ENCODE measurements at places on chromosomes 11 and 22.
A peak's percentile ranks its signal among the peaks of the same experiment; 100 is the strongest.

DNA sequence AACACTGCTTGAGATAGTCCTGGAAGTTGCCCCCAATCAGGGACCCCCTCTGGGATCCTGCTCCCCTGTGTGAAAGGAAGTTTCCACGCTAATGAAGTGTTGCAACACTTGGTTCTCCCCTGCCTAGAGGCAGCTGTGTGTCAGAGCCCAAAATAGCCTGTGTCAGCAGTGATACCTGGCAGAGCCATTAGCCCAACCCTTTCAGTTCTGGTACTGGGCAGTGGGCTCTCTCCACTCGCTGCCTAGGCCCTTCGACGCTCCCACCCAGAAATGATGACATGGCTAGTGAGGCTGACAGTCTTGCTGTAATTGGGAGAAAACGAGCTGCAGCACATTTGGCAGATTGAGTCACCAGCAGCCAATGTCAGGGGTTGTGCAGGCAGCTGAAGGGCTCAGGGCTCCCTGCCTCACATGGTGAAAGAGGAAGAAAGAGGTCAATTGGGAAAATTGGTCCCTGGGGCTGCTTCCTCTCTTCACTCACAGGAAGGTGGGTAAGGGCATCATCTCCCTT is 1.4 kb upstream of the NXF1 start:
- DNase-seq: peak; percentile 26

DNA sequence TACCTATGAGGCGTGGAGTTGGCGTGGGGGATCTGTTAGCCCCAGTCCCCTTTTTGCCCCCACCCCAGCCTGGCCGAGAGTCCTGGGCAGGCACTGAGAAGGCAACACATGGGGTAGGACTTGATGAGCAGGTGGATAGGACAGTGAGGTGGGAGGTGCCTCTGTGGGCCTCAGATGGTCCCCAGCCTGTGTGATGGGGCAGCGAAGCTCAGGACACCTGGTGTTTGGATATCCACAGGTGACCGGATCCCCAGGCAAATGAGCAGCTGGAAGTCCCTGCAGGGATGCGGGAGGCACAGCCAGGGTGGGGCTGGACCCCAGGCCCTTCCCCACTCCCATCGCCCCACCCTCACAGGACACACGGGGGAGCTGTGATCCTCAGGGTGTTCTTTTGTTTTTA is 9.7 kb downstream of the FBLN1 start:
- no peak for DNase-seq

- DNase-seq: no peak
Measured at GRCh38 chr11:117176186-117176585, 2.4 kb upstream of the SIDT2 start.

DNA sequence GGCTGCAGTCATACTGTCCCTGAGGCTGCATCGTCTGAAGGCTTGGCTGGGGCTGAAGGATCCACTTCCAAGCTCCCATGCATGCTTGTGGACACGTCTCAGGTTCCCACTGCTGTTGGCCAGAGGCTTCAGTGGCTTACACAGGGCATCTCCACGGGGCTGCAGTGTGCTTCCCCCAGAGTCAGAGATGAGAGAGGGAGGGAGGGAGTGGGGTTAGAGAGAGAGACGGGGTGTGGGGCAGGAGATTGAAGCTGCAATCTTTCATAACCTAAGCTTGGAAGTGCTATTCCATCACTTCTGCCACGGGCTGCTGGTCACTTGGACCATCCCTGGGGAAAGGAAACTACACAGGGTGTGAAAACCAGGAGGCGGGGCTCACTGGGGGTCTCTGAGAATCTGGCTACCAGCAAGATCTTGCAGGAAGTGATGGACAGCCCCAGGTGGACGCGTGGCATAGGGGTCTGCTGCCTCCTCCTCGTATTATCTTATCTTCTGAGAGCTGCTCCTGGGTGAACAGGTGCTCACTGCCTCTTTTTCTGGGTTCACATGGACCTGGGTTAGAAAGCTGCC is 63.0 kb upstream of the MYEOV start:
- DNase-seq: no peak

- DNase-seq: no peak
Measured at GRCh38 chr11:134760299-134760698, 348.3 kb upstream of the B3GAT1 start.

DNA sequence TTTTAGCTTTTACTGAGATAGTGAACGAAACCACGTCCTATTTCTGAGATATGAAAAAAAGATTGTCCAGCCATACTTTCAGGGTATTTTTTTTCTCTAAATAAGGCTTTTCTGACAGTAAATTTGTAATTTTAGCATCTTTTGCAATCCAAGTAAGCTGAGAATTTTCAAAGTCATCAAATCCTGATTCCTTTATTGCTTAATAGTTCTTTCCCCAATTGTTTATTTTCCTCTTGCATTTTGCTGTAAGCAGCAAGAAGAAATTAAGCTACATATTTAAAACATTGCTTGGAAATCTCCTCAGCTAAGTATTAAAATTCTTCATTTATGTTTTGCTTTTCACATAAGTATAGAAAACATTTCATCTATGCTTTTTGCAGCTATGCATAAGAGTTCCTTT is 493.3 kb upstream of the CCDC179 start:
- no peak for DNase-seq

GRCh38 chr11:66958956-66959274 is 732 bp upstream of the PC start:
- DNase-seq: no peak

GRCh38 chr11:60923326-60923725 is 934 bp upstream of the TMEM132A start:
- DNase-seq: no peak

DNA sequence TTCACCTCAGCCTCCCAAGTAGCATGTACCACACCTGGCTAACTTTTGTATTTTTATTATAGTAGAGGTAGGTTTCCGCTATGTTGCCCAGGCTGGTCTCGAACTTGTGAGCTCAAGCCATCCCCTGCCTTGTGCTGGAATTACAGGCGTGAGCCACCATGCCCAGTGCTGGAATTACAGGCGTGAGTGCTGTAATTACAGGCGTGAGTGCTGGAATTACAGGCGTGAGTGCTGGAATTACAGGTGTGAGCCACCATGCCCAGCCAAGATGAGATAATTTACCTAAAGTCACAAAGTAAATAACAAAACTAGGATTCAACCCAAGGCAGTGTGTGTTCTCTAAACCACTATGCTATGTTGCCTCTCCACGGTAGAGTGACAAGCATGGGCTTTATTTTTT is 3.6 kb upstream of the UBXN1 start:
- DNase-seq: no peak

DNA sequence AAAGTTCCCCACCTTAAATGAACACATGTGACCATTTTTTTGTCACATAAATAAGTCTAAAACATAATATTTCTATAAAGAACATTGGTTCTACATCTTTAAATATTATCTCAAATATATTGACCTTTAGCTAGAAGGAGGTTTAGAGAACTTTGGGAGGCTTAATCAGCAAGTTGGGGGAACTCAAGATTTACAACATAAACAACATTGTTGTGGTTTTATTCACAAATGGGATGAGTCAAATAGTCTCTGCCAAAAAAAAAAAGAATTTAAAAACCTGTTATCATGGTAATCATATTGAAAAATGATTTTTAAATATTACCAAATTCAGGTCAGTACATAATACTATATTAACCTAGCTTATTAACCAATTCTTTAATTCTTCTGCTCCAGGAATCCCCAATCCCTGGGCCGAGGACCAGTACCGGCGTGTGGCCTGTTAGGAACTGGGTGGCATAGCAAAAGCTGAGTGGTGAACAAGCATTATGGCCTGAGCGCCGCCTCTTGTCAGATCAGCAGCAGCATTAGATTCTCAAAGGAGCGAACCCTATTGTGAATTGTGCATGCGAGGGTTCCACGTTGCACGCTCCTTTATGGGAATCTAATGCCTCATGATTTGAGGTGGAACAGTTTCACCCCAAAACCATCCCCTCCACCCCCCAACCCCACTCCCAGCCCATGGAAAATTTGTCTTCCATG is 98.2 kb downstream of the RDX start:
- no peak for DNase-seq

DNA sequence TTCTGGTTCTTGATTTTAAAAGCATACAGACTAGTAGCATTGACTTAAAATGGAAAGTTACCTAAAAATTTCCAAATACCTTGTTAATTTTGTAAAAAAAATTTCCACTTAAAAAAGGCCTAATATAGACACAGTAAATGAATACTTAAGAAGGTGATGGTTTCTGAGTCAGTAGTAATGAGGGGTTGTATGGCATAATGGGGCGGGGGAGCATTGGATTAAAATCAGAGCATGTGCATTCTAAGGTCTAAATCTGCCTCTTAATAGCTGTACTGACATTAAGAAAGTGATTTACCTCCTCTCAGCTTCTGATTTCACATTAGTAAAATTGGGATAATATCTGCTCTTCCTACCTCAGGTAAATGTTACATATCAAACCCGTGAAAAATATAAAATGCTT is 446.5 kb downstream of the AASDHPPT start:
- DNase-seq: no peak

- DNase-seq: no peak
Measured at GRCh38 chr11:19795082-19795481, 82.4 kb downstream of the NAV2 start.

DNA sequence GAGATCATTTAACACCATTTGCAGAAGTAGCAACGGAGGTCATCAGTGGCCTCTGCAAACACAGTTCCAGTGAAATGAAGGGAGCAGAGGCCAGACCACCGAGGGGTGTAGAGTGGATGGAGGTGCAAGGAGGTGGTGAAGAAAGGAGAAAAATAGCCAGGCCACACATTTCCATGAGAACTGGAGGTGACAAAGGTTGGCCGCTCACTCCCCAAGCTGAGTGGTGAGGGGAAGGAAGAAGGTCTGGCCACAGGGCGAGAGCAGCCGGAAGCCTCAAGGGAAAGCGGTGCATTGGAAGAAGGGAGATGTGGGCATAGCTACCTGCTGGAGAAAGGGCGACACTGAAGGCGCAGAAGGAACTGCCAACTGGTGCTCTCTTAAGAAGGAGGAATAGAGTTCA is 20.1 kb upstream of the TMPRSS4 start:
- DNase-seq: no peak

GRCh38 chr22:23226497-23226850 is 46.2 kb downstream of the BCR start:
- DNase-seq: no peak

GRCh38 chr22:19824926-19825339 is 29.7 kb downstream of the GNB1L start:
- DNase-seq: no peak

DNA sequence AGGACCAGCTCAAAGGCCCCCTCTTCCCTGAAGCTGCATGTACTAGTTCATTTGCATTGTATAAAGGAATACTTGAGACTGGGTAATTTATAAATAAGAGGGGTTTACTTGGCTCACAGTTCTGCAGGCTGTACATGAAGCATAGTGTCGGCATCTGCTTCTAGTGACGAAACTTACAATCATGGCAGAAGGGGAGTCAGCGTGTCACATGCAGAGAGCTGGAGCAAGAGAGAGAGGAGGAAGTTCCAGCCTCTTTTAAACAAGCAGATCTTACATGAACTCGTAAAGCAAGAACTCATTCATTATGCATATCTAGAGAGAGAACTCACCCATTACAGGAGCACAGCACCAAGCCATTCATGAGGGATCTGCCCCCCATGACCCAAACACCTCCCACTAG is 7.1 kb upstream of the HMGXB4 start:
- DNase-seq: no peak

DNA sequence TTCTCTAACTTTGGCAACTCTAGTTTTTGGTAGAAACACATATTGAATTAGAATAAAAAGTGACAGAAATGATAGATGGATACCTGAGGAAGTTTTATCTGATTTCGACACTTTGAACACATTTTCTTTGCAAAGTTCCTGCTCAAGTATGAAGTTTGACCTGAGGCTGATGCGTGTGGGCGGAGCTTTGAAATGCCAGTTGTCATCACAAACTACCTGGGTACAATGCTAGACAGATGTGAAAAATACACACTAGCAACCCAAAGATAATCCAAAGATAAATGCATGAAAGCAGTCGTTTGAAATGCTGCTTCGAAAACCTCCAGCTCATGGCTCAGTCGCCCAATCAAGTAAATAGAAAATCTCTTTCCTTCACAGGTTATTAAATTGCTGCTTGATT is 54.8 kb downstream of the CD44 start:
- DNase-seq: no peak

GRCh38 chr11:13215149-13215548 is 62.4 kb upstream of the BMAL1 start:
- DNase-seq: no peak

DNA sequence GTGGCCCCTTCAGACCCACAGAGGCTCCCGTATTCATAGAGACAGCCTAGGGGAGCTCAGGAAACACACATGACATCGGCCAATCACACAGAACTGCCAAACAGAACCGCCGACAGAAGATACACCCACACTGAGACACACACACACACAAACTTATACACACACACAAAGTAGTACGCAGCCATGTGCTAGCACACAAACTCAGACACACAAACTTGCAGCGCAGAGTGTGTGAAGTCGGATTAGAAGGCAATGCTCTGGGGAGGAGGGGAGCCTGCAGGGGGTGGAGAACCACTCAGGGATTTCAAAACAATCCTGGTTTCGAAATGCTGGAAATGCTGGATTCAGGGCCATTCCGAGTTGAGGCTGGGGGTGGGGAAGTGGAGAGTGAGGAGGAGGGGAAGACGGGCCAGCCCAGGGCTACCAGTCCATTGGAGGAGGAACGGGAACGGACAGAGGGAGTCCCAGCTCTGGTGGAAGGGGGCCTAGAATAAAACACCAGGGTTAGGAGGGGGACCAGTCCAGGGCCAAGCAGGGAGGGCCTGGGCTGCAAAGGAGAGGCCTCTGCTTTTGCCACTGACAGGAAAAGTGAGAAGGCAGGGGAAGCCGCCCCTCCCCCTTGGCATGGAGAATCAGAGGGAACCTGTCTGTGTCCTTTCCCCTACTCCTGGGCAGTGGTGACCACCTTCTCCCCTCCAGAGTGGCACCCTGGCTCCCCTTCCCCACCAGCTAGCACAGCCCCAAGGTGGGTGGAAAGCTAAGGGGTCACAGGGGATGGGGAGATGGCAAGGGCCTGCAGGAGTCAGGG is 4.4 kb downstream of the BCL9L start:
- peak; percentile 24 for DNase-seq

DNA sequence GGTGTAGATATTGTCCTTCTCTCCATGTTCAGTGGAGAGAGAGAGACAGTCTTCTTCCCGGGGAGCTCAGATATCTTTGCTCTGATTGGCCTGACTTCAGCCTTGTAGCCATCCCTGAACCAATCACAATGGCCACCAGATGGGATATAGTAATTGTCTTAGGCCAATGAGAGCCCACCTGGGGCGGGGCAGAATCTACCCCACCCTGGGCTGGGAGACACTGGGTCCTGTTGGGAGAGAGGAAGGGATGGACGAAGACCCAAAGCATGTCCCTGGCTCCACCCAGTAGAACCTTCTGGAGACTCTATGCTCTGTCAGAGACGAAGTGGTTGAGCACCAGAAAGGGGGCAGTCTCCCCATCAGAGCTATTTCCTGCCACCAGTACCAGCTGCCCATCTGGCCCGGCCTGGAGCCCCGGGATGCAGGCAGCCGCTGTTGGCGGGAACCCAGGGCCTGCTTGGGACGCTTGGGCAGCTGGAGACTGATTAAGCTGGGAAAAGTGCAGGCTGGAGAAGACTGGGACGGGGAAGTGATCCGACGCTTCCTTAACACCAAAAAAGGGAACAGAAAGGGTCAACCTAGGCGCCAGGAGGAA is 31.6 kb upstream of the CBX7 start:
- no peak for DNase-seq
